ENCODE measurements at places on chromosomes 1 and 21.

- DNase-seq = no peak
Observed at GRCh38 chr1:90730243-90731022, 13.3 kb upstream of the BARHL2 start.

DNA sequence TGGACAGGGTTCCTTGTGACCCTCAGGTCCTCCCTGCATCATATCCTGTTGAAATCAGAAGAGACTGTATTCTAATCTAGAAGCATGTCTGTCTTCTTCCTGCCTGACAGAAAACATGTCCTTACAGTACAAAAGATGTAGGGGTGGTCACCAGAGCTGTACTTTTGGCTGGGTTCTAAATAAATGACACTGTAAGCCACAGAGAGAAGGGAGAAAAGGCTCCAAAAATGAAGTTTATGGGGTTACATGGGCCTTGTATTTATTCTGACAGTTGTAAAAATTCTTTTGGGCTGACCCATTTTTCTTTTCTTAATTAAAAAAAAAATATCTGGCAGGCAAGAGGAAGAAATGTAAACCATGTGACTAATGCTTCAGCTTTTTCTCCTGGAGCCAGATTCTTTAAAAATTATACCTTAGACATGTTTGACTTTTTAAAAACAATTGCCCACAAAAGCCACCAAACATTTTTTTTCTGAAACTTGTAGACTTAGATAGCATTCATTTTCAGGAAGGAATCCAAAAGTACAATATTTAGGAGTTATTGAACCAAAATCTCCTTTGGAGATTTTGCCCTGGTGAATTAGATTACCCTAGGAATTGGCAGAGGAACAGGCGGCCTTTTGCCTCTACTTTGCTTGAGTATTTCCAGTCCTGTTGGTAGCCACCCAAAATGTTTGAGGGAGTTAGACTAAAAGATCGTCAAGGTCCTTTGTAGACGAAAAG is 17.1 kb downstream of the RGL1 start:
- no peak for DNase-seq

DNA sequence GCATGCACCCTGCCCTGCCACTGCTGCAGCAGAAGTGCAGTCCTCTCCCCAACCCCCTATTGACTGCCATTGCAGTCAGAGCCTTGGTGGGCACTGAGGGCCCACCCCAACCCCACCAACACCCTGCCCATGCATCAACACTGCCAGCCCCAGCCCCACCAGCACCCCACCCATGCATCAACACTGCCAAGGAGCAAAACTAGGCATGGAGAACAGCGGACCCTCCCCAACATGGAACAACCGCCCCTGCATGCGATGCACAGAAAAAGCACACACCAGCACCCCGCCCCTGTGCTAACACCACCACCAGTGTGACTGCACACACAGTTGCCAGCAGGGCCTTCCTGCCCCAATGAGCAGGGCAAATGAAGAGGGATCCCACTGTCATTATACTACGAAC is 57.1 kb downstream of the CTH start:
- DNase-seq = no peak

- DNase-seq = no peak
Observed at GRCh38 chr1:232942413-232943294, 7.8 kb upstream of the NTPCR start.

- DNase-seq = no peak
Observed at GRCh38 chr21:44593598-44594405, 1.5 kb upstream of the KRTAP10-6 start.

DNA sequence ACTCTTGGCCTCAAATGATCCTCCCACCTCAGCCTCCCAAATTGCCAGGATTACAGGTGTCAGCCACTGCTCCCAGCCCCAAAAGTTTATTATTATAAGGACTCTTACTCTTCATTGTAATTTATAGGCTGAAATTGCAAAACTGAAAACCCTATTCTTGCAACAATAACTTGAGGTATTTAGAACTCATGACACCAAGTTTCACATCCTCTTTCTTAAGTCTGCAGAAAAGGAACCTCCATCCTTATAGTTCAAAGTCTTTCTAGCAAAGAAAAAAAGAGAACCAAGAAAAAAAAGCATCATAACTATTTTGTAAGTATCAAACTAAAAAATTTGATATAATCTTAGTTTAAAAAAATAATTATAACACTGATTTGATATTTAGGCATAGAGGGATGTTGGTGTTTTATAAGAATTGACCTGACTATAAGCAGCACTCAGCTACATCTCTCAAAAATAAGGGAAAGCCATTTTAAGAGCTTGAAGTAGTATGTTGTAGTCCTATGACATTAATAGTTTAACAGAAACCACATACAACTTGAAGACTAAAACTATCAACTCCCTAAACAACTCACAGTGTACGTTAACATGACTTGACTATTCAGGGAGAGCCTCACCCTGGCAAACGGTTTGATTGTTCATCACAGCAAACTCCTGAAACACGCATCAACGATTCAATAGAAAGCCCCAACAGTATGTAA is 122.4 kb downstream of the AKT3 start:
- no peak for DNase-seq

GRCh38 chr1:188517139-188517538 is 1688.4 kb downstream of the PLA2G4A start:
- no peak for DNase-seq

- no peak for DNase-seq
Observed at GRCh38 chr1:61869691-61870109, 127.4 kb downstream of the PATJ start.

DNA sequence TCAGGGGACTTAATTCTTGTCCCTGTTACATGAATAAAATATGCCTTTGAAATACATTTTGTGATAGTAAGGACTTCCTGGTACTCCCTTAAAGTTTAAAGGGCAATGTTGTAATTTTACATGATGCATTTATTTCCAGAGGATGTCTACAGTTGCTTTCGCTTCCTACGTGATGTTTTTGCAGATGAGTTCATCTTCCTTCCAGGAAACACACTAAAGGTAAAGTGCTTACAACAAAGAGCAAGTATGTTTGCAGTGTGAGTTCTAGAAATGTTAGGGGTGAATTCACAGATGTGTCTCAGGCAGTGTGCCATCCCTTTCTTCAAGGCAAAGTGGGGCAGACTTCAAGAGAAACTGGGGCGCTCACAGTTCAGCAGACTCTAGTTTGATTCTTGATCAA is 31.2 kb downstream of the GNPAT start:
- DNase-seq = no peak

DNA sequence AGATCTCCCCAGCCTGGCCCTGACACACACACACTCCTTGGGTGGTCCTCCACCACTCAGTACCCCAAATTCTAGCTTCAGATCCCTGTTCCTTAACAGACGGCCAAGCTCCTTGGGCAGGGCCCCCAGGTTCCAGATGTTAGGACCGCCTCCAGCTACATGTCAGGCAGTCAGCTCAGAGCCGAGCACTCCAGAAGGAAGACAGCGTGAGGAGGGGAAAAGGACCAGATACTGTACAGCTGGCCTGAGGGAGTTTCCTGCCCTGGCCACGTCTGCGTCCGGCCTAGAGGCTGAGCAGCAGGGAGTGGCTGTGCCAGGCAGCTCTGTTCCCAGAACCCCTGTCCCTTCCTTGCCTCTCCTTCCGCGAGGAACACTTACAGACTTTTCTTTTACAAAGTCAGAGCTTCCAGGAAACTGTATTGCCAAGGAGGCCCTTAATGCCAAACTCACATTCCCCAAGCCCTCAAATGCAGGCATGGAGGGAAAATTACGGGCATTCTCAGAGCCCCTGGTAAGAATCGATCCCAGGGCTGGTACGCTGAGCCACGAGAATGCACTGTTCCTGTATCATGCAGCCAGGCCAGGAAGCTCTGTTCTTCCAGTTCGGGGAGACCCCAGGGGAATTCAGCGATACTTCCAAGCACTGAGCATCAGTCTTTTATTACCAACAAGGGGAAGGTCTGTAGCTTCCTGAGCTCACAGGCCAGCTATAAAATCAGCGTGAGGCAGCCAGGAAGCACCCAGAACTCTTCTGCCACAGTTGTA is 45.2 kb upstream of the CNTN2 start:
- DNase-seq = no peak

GRCh38 chr21:42121794-42122193 is 50.7 kb downstream of the UMODL1 start:
- DNase-seq = no peak

DNA sequence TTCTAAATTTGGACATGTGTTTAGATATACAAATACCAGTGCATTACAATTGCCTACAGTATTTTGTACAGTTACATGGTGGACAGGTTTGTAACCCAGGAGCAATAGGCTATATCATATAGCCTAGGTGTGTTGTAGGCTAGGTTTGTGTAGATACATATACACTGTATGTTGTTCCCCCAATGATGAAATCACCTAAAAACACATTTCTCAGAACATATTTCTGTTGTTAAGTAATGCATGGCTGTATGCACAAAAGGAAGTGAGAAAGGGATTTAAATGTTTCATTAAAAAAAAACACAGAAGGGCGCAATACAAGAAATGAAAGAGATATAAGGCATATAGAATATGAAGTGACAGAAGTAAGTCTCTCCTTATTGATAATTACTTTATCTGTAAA is 32.0 kb downstream of the S100B start:
- DNase-seq = no peak

DNA sequence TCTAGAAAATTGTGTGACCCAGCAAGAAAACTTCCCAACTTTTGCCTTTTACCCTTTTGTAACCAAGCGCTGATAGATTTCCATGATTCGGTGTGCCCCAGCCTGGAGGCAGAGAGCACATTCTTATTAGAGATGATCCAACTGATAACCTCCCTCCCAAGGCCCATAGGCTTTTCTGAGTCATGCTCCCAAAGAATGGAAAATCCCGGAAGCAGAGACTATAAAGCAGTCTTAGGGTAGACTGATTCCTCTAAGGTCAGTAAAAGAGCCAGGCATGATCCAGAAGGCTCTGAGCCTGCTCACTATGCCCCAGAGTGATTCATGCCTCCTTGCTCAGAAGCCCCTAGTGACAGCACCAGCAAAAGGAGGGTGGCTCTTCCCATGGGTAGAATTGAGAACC is 4.3 kb downstream of the CAMK1G start:
- no peak for DNase-seq

DNA sequence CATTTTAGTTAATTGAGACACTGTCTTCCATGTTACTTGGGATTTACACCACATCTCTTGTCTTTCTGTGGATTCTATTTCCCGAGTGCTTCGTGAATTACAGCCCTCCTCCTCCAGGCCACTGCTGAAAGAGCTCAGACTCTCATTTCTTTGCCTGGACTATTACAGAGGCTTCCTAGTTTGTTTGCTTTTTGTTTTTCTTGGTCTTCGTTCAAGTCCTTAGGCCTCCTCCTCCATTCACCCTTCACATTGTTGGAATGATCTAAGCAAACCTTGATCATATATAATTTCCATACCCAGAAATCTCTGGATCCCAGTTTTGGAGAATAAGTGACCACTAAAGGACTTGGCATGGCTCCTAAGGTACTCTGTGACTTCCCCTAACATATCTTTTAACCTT is 94.1 kb downstream of the CNIH3 start:
- no peak for DNase-seq

DNA sequence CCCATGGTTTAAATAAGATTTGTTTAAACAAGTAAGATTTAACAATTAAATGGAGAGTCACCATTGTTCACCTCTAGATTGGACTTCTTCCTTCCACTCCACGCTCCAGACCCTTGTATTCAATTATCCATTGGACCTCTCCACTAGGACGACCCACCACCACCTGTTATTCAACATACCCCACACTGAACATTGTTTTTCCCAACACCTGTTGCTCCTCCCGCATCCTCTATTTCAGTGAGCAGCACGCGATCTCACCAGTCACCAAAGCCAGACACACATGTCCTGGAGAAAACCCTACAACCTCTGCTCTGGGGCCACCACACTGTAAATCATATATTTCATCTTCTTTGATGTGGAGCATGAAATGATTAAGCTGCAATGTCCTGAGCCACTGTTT is 28.6 kb downstream of the ATP8B2 start:
- DNase-seq = no peak

- DNase-seq = no peak
Observed at GRCh38 chr1:20871419-20871818, 84.3 kb upstream of the HP1BP3 start.

GRCh38 chr1:32779242-32779641 is 37.9 kb downstream of the YARS1 start:
- no peak for DNase-seq

DNA sequence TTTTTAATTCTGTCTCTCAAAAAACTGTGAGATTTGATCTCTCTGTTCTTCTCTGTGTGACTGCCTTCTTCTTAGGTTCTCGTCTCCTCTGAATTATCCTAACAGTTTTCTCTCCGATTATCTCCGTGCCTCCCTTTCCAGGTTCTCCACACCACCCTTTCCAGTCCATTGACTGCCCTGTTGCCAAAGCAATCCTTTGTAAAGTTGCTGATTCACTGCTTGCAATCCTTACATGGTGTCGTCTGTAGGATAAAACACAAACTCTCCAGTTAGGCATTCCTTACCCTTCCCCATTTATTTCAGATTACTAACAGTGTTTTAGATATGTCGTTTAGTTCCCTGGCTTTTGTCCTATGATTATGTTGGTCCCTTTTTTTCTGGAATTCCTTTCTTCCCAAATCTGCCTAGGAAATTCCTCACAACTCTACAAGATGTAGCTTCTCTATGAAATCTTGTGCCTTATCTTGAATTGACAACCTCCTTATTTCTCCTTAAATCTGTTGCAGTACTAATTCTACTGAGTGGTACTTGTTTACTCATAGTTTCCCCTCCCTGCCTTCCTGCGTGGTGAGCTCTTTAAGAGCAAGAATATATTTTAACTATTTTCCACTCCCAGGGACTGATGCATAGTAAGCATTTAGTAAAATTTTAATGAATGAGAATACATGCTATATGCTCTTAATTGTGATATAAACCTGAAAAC is 22.3 kb downstream of the RCOR3 start:
- DNase-seq = no peak

- DNase-seq = no peak
Observed at GRCh38 chr1:8969937-8970336, 24.3 kb downstream of the CA6 start.

- no peak for DNase-seq
Observed at GRCh38 chr1:171940368-171940767, 99.1 kb downstream of the DNM3 start.

- DNase-seq = no peak
Observed at GRCh38 chr1:178768423-178768822, 43.4 kb downstream of the RALGPS2 start.

DNA sequence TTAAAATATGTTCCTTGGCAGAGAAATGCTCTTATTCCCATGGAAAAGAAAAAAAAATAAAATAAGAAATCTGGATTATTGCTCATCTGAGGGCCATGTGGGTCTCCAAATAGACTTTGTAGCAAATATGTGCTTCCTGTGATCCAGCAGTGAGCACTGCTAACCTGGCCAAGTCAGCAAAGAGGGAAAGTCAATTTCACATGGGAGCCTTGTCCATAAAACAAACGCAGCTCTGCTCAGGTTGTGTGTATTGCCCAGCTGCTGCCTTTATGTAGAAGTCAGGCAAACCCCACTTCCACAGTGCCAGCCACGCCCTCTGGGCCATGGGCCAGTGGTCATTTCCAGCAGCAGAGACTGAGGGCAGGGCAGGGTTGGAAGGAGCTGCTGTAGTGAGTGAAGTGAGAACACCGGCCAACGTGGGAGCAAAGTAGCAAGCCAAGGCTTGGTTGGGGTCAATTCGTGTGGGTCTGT is 174.3 kb downstream of the LYPLAL1 start:
- DNase-seq = no peak
